ENCODE measurements at places on chromosomes 5 and 9. TPM values are rescaled to one million over a fixed set of nuclear protein-coding genes. Genes with fewer than 3 reads are reported as not detected.

FRMD3 gene
- total RNA-seq = 5.2 TPM

FOXD4L4 gene
- not detected for total RNA-seq

CAVIN4 gene
- 0.27 TPM for total RNA-seq

- peak overlapping the region; percentile 89 for H3K4me3 ChIP-seq
- H3K36me3 ChIP-seq = peaks cover 19% of the 10 kb centered on the region
- no peak for DNase-seq
- H3K4me1 ChIP-seq = peaks cover 23% of the 10 kb centered on the region
These were observed 683 bp downstream of the CLPTM1L start for GRCh38 chr5:1343931-1344901.

DNA sequence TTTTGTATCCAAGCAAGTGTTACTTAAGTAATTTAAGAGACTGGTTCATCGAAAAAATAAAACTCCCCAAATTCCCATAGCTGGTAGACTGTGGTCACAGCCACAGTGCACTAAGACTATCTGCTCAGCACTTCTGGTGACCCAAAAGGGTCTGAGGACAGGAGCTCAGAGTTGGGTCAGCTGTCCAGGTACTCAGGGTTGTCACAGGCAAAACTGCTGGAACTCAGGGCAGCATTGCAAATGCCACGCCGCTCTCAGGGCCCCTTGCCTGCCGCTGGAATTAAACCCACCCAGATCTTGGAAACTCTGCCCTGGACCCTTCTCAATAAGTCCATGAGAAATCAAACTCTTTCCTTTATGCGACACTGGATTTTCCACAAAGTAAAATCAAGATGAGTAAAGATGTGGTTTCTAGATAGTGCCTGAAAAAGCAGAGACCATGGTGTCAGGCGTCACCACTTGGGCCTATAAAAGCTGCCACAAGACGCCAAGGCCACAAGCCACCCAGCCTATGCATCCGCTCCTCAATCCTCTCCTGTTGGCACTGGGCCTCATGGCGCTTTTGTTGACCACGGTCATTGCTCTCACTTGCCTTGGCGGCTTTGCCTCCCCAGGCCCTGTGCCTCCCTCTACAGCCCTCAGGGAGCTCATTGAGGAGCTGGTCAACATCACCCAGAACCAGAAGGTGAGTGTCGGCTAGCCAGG is at the start of gene IL13:
IL13 (plus strand) TSS at position 498 of the 705 bp plus-strand sequence; CDS start at position 512, 14 bp downstream.
- H3K4me1 ChIP-seq = peaks cover 3% of the 10 kb centered on the region
- DNase-seq = no peak
- no peaks in the 10 kb centered on the region for H3K27me3 ChIP-seq
- no peak within 1 kb of the TSS for H3K27ac ChIP-seq
- no peak within 1 kb of the TSS for H3K4me3 ChIP-seq

- H3K27ac ChIP-seq = no peak overlapping the region
- H3K4me3 ChIP-seq = no peak overlapping the region
- no peaks in the 10 kb centered on the region for H3K27me3 ChIP-seq
- no peaks in the 10 kb centered on the region for H3K36me3 ChIP-seq
These were observed 4.5 kb upstream of the OTULIN start for GRCh38 chr5:14659821-14660607.

DNA sequence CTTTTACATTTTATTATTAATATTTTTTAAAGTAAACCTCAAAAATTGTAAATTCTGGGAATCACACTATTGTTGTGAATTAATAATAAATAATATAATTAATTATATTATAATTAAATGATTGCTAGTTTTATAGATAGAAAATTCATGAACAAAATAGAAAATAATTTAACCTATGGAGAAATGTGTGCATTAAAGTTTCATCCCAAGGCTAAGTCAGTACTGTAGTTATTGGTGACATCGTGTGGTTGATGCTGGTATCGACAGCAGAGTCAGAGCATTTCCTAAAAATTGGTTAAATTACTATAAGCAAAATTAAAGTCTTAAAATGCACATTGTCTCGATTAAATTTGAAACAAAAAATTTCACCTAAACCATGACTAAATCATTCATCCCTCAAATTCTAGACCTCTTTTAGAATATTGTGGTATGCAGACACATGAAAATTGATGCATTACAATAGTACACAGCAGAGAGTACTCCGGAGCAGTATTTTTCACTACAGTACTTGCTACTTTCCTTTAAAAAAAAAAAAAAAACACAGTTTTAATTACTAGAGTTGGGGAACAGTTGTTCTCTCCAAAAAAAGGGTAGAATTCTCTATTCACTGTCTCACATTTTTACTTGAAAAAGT is 73.9 kb downstream of the RORB start:
- H3K27ac ChIP-seq = no peak overlapping the region
- no peak for DNase-seq
- H3K27me3 ChIP-seq = no peaks in the 10 kb centered on the region

DNA sequence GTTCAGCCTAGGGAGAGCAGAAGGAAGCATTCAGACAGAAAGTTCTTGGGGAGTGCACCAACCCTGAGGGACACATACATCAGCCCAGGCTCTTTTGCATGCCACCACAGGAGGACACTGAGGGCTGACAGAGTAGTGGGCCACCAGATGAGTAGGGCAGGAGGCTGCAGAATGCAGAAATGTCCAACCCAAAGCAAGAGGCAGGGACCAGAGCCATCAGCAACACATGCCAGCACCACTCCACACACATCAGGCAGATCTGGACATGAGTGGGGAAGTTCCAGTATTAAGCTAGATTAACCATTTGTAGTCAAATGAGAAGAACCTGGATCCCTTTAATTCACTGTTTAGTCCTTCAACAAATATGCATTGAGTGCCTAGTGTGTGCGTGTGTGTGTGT is 35.7 kb upstream of the OTULINL start:
- no peak overlapping the region for H3K27ac ChIP-seq
- no peaks in the 10 kb centered on the region for H3K4me1 ChIP-seq
- no peak for DNase-seq
- H3K4me3 ChIP-seq = no peak overlapping the region
- no peaks in the 10 kb centered on the region for H3K36me3 ChIP-seq

- H3K4me1 ChIP-seq = no peaks in the 10 kb centered on the region
- no peak overlapping the region for H3K4me3 ChIP-seq
- H3K36me3 ChIP-seq = no peaks in the 10 kb centered on the region
These were observed 254.2 kb upstream of the TRPC7 start for GRCh38 chr5:136619556-136619955.

DNA sequence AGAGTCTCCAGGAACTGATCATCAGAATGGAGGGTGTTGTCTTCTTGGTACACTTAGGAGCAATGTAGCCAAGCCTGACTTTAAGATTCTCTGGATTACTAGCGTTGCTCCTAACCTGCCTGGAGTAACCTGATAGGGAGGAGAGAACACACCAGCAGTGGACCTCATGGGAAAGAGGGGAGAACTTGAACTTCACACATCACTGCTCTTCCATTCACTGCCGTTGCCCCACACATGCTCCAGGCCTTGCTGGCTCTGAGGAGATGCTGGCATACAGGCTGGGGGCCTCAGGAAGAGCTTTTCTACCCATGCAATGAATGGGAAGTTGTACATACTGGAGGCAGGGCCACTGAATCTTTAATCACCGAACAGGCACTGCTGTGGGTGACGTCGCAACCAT is 60.3 kb upstream of the ADAMTS16 start:
- no peak overlapping the region for H3K27ac ChIP-seq
- DNase-seq = no peak
- H3K4me3 ChIP-seq = no peak overlapping the region
- no peaks in the 10 kb centered on the region for H3K4me1 ChIP-seq

DNA sequence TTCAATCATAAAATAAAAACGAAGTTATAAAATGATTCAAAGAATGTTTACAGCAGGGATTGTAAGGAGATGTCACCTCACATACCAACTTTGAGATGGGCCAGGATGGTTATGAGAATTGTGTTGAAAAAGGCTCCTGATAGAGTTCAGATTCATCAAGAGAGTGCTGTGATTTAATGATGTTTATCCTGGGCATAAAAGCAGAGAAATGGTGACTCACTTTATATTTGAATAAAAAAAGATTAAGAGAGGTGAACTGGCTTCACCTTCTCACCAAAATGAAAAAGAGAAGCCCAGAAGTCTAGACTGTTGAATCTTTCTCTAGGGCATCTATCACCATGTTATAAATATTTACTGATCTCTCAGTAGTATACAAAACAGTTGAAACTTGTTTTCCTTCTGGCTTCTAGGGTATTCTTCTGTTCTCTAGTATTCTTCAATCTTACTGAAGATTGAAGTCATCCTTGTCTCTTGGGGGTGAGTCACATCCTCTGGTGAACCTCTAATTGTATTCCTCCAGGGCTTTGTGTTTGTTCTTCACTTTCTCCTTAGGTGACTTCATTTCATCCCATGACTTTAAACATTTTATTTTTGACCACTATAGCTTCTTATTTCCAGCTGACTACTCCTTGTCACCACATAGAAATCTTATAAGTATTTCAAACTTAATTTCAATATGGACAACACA is 1237.3 kb upstream of the C9orf72 start:
- no peaks in the 10 kb centered on the region for H3K36me3 ChIP-seq
- H3K27ac ChIP-seq = no peak overlapping the region
- H3K4me3 ChIP-seq = no peak overlapping the region
- H3K4me1 ChIP-seq = no peaks in the 10 kb centered on the region
- H3K27me3 ChIP-seq = no peaks in the 10 kb centered on the region

GRCh38 chr5:58172946-58173345 is 286.9 kb downstream of the PLK2 start:
- H3K36me3 ChIP-seq = no peaks in the 10 kb centered on the region
- no peak overlapping the region for H3K4me3 ChIP-seq
- no peaks in the 10 kb centered on the region for H3K27me3 ChIP-seq
- H3K4me1 ChIP-seq = no peaks in the 10 kb centered on the region
- H3K27ac ChIP-seq = no peak overlapping the region

DNA sequence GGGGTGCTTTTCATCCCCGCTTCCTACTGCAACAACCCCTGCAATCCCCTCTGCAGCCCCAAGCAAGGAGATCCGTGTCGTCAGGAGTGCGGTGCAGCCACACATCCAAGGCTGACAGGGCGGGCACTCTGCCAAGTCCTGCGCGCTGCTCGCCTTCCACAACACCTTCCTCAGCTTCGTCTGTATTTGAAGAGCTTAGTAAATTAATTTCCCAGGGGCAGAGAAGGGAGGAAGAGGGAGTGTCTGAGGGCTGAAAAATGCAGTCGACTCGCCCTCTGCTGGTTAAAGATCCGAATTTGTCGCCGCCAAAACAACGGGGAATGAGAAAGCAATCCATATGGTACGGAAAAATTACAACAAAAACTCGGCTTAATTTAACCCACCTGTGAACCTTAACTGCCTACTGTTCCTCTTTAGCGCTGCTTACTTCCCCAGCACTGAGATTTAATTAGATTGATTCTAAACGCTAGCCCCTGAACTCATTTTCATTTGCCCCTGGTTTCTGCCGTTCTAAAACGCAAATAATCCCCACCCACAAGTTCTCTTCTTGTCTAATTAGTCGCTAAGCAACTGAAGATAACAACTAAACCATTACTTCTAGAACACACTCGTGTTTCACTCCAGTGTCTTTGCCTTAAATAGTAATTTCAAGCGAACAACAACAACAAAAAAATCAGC is 10.9 kb upstream of the PCDHB1 start:
- no peaks in the 10 kb centered on the region for H3K4me1 ChIP-seq
- peak overlapping the region; percentile 51 for H3K4me3 ChIP-seq
- H3K27ac ChIP-seq = no peak overlapping the region
- no peak for DNase-seq
- no peaks in the 10 kb centered on the region for H3K36me3 ChIP-seq
- H3K27me3 ChIP-seq = no peaks in the 10 kb centered on the region

DNA sequence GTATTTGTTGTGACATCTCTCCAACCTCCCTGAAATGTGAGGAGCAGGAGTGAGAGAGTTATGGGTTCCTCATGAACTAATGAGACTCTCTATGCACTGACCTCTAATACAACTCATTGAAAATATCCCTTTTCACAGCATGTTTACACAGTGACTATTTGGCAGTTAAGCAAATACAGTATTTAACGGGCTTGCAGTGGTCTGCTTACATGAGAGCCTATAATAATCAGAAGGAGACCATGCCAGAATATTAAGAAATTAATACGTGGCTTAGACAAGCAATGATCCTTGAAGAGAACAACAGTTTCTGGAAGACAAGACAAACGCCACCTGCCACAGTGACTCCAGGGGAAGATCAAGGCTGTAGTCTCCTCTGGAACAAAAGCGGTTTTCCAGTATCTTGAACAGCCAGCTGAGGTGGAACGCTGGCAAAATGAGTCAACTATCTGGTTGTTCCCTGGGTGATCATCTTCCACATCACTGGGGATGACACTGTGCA is 424.5 kb downstream of the DMAC1 start:
- H3K4me1 ChIP-seq = no peaks in the 10 kb centered on the region
- no peaks in the 10 kb centered on the region for H3K36me3 ChIP-seq
- H3K27ac ChIP-seq = no peak overlapping the region
- DNase-seq = no peak
- H3K27me3 ChIP-seq = no peaks in the 10 kb centered on the region
